ENCODE measurements at places on chromosomes 1 and 21.

- no peak for DNase-seq
Measured at GRCh38 chr1:90925928-90926869, 95.6 kb downstream of the ZNF644 start.

DNA sequence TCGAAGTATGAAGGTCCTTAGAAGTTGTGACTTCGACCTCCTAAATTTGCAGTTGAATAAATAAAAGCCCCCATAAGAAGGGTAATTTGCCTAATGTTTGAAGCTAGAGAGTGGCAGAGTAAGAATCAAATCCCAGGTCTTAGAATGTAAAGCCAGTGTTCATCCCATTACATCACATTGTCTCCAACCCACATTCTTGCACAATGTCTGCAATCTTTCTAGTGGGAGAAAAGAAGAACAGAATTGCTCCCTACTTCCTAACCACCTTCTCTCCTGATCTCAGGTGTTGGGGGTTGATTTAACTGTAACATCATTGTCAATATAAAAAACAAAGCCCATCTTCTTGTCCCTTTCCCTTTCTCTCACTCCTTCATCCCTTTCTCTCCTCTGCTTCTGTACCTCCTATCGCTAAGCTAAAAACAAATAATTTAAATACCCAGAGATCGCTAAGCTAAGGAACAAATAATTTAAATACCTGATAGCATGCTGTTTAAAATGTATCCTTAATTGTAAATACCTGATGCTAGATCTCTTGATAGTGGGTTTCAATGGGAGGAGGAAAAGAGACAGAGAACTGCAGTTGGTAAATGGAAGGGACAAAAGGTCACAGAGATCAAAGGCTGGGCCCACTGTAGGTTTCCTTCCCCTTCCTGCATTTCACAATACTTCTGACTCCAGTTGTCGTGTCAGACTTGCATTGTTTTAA lies 32.1 kb upstream of the CCDC190 start:
- no peak for DNase-seq

GRCh38 chr21:21682172-21682571 lies 684.0 kb downstream of the NCAM2 start:
- no peak for DNase-seq

DNA sequence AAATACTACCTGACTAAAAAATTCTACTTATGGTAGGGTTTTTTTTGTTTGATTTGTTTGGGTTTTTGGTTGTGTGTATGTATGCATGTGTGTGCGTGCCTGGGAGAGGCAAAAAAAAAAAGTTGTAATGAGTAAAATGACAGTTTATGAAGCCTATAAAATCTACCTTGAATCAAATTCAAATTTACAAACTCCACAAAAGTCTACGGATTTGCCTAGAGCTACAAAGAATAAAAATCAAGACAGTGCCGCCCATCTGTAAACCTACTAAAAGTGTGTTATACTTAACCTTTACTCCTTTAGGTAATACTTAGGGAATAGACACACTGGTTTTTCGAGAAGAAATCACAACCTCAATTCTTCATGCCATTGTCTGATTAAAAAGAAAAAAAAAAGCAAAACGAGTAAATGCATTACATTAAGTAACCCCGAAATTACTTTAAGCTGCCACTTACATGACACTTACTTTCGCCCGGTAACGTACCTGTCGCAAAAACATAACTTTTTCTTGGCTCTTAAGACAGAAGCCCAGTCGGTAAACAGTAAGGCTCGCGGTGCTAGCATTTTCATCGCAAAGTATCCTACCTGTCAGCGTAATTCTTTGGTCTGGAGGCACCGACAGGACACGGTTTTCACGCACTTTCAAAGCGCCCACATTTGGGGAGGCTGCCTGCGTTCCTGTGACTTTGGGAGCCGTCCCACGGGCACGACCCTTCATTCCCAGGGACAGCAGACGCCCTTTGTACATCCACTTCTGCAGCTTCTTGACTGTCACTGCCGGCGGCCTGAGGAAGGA lies 951 bp downstream of the SYDE2 start:
- DNase-seq, result no peak

DNA sequence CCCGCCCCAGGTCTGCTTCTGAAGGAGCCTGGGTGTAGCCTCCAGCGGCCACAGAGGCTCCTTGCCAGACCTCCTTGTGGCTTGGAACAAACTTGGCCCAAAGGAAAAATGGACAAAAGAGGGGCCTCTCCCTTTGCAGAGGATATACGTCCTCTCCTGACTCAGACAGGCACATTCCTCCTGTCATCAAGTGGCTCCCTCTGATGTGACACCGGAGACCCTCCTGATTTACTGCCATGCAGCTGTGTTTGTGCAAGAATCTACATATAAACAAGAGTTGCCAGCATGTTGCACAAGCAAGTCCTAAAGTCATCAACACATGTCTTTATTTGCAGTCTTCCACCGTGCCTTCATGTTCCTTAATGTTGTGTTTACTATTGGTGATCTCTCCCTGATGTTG lies 54.1 kb upstream of the F3 start:
- DNase-seq, result no peak

GRCh38 chr1:83857103-83857502 lies 141.8 kb downstream of the TTLL7 start:
- no peak for DNase-seq

GRCh38 chr1:198773030-198773429 lies 134.2 kb downstream of the PTPRC start:
- DNase-seq, result no peak

- no peak for DNase-seq
Measured at GRCh38 chr1:30746212-30747032, 11.2 kb downstream of the LAPTM5 start.

GRCh38 chr1:209855006-209855405 lies 27.2 kb downstream of the UTP25 start:
- no peak for DNase-seq

- no peak for DNase-seq
Measured at GRCh38 chr1:221394011-221394544, 347.8 kb downstream of the DUSP10 start.

DNA sequence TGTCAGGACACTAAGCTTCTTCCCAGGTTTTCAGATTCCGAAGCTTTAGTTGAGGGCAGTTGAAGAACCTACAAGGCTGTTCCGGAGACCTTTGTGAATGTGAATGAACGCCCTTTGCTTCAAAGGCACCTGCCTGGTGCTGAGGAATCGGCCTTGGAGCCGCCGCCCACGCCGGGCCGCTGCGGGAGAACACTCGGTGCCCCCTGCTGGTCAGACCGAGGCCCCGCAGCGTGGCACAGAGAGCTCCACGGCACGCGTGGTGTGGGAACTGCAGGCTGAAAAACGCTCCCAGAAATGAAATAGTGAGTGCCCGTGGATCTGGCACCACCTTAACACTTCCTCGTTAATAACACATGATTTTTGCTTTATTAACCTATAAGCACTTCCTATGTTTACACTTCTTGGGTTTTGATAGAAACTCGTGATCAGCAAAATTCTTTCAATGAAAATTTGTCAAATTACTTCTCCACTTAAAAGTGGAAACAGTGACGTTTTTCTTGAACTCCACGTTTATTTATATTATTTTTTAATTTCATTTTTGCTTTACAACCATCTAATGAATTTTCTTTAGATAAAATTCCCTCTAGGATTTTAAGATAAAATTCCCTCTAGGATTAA lies 460.6 kb downstream of the DSCAM start:
- DNase-seq, result no peak

DNA sequence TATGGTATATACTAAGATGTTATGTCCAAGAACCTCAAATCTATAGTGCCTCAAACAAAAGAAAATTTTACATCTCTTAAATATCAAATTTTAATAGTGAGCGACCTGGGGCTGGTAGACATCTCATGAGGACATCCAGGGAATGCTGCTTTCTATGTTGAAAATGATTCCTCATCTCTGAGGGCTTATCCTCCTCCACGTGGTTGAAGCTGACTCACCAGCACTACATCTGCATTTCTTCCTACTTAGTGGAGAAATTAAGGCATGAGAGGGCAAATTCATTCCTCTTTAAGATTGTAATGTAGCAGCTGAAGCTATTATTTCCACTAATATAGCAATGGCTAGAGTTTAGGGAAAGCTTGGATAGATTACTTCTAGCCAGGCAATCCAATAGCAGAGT lies 529.5 kb downstream of the COL11A1 start:
- DNase-seq, result no peak

DNA sequence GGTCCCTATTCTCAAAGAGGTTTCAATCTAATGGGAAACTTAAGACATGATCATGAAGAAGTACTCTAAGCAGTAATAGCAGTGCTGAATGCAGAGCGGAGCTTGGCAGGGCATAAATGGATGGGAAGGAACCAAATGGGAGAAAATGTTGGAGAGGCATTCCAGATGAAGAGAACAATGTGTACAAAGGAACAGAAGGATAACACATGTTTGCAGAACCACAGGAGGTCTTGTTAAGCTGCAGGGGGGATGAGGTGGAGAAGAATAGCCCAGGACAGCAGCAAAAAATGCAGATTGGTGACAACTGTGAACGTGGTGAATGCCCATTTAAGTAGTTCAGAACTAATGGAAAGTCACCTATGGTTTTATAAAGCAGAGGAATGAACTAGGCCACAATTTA lies 99.1 kb downstream of the ASTN1 start:
- no peak for DNase-seq

DNA sequence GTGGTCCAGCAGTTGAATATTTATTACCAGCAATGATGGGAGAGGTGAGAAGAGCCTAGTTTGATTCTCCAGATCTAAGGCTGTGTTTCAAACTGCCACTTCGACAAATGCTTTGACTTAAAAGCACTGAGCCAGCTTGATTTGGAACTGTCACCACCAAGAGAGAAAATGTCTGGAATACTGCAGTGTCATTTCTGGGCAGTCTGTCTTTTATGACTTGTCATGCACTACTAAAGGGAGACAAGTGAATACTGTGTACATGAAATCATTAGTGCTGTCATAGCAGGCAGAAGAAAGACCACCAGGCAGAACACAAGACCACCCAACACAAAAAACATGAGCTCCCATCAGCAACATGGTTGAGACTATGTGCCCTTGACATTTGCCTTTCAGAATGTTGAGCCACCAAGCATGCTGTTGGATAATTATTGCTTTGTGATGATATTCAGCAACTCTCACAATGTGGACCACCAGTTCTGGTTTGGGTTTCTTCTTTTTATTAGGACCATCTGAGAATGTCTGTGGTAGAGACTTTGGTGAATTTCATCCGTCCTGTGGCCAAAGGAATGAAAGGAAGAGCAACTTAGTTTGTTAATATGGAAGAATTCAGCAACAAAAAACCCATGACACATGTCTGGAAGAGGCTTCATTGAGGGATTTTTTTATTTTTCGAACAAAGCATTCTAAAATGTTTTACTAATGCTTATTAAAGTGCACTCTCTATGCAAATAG lies 125.8 kb downstream of the NTMT2 start:
- DNase-seq, result no peak

DNA sequence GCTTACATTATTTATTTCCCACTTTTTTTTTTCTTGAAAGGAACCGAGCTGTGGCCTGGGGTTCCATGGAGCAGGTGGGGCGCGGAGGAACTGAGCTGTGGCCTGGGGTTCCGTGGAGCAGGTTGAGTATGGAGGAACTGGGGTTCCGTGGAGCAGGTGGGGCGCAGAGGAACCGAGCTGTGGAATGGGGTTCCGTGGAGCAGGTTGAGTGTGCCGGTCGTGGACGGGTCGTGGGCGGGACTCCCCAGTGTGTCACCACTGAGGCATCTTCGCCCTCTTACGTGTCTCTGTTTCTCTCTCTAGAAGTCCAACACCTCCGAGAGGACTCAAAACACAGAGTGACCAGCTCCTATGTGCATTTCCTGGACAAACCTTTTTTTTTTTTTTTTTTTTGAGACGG lies 1.2 kb upstream of the SCNN1D start:
- DNase-seq, result no peak

DNA sequence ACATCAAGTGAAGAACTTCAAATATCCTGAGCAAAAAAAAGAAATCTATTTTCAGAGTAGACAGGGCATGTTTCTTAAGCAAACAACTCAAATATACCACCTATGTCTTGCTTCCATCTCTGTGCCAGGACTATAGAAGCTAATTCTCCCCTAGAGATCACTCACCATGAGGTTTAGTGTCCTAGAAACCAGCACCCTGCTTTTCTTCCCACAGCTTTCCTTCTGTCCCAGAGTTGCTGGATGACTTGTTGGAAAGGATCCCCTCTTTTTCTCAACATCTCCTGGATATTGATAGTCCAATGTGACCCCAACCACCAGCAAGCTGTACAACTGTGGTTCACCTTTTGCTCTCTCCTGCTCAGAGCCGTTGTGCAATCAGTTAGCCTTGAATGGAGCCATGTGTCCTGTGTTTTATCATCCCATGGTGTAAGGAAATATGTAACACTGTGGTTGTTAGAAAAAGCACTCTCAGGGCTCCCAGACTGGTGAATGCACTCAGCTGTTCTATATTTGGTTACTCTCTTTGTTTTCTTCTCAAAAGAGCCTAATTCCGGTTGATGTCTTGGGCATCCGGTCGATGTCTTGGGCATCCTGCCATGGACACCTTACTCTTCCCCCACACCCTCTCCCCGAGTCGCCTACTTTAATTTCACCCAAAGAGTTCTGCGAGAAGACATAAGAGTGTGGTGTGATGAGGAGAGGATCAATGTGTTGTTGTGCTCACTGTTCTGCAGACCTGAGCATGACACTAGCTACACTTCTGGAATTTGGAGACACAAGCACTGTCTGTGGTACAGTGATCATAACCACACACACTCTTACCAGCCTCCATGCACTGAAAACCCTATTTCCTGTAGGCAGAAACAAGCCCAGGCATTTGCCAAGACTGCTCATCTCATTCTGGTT lies 1.7 kb downstream of the TNFSF4 start:
- peak; percentile 64 for DNase-seq

DNA sequence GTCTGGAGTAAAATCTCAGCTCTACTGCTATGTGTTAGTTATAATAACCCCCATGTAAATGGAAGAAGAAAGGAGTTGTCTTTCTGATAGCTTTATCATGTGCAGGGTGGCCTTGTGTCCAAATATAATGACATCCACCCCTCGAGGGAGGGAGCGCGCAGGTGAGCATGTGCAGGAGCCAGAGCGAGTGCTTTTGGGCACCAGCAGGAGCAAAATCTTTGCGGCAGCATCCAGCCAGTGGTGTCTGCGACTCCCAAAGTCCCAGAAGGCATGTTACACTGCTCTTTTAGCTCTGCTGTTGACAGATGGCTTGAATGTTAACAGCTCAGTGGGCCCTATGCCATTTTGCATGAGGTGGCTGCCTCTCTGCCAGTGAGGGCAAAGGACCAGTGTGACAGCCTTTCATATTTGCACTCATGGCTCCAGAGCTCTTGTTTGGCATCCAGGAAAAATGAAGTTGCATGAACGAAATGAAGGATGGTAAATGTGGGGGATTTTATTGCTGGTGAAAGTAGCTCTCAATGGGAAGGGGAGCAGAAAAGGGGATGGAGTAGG lies 146.7 kb downstream of the HMCN1 start:
- no peak for DNase-seq

- DNase-seq, result no peak
Measured at GRCh38 chr1:46175243-46175642, 356 bp downstream of the TSPAN1 start.

- no peak for DNase-seq
Measured at GRCh38 chr1:115138271-115138670, 49.0 kb upstream of the TSPAN2 start.

DNA sequence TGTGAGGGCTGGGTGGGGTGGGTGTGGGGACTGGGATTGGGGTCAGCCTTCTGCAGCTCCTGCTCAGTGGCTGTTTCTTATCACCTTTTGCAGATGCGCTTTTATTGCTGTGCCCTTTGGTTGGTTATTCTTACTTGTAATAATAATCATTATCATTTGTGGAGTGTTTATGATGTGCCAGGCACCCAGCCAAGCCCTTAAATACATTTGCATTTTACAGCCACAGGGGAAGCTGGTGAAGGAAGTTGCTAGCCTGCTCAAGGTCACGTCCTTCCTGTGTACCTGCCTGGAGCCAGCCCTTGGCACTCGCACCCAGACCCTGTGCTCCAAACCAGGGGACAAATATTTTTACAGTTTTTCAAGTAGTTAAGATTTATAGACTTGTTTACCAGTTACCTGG lies 144.0 kb downstream of the PGBD5 start:
- peak; percentile 48 for DNase-seq

Measured in activated CD8-positive, alpha-beta memory T cell treated with anti-CD3 and anti-CD28 coated beads for 24 hours (primary cell).